ENCODE measurements at places on chromosomes 6 and 20.

DNA sequence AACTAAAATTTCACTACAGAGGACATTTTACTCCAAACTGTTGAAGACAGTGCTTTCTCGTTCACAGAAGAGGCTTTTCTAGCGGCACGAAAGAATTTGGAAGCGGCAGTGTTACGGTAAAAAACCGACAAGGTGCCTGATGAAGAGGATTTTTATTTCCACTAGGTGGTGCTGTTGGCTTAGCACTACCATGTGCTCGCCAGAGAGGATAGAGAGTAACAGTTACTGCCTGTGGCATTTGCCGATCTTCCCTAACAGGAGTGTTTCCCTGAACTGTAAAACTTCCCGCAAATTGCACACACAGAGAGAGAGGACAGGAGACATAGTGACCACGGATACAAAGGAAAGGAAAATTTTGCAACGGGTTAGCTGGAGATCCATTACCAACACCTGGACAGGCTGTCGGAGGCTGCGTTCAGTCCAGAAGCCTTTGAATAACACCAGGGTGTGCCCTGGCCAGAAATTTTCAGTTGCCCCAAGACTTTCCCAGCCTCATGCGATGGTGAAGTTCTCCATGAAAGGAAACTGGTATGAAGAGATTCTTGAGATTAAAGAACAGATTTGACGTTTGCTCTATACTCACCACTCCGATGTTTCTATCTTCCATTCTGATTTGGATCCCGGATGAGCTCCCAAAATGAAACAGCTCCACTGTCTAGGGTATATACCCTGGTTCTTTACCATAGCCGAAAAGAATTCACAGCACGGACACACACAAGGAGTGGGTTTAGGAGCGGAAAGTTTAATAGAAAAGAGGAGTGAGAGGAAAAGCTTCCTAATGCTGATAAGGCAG lies 48.1 kb downstream of the HLA-DPB1 start:
- DNase-seq = no peak

GRCh38 chr6:154960299-154960843 lies 34.7 kb upstream of the TIAM2 start:
- DNase-seq = no peak

- no peak for DNase-seq
Observed at GRCh38 chr20:40687384-40688128, 1.5 kb downstream of the MAFB start.

DNA sequence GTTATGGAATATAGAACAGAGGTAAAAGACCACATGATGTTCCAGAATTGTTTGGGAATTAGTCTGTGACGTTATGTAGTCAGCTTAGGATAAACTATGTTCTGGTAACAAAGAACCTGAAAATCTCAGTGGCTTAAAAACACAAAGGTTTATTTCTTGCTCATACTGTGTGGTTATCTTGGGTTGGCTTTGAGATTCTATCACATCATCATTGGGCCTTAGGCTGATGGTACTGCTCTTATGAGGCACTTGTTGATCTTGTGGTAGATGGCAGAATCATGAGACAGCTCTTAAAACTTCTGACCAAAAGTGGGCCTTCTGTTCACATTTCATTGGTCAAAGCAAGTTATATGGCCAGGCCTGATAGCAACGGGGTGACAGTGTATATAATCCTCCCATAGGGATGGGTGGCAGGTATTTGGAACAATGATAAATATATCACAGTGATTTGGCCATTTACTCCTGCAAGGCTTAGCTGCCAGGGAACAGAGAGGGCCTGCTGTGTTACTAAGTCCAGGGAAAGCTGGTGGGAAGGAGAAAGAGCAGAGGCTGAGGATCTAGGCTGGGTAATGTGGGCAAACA lies 13.5 kb downstream of the DHX35 start:
- DNase-seq = no peak

DNA sequence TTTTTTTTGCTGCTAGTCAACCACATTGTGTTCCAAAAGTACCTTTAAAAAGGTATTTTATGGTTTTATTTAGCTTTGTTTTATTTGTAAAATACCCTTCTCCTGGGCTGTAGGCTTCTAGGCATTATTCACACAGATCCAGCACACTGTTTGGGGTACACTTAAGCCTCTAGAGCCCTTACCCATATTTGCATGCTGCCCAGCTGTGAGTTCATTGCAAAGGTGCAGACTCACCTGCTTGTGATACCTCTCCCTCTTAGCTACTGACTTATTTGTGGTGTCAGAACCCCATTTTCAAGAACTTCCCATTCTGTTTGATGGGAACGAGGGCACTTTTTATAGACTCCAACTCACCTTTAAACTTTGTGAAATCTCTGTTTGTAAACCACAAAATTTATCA lies 69.8 kb downstream of the RIN2 start:
- DNase-seq = no peak

DNA sequence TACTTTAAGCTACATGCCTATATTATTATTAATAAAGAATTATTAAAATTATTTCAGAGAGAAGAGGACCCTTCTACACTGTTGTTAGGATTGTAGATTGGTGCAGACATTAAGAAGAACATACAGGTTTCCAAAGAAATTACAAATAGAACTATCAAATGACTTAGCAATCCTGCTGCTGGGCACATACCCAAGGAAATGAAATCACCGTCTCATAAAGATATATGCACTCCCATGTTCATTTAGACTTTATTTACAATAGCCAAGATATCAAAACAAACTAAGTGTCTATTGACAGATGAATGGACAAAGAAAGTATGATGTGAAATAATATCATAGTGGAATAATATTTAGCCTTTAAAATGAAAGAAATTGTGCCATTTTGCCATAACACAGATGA lies 687.7 kb upstream of the POU3F2 start:
- DNase-seq = no peak

GRCh38 chr6:89217299-89217910 lies at the start of gene GABRR1:
GABRR1 (minus strand) TSS chr6:89217358; CDS start chr6:89217322, 36 bp downstream.
- no peak for DNase-seq

- DNase-seq = no peak
Observed at GRCh38 chr6:43673444-43674084, 14.0 kb downstream of the MRPS18A start.

- no peak for DNase-seq
Observed at GRCh38 chr6:168150551-168151320, 71.7 kb upstream of the FRMD1 start.

DNA sequence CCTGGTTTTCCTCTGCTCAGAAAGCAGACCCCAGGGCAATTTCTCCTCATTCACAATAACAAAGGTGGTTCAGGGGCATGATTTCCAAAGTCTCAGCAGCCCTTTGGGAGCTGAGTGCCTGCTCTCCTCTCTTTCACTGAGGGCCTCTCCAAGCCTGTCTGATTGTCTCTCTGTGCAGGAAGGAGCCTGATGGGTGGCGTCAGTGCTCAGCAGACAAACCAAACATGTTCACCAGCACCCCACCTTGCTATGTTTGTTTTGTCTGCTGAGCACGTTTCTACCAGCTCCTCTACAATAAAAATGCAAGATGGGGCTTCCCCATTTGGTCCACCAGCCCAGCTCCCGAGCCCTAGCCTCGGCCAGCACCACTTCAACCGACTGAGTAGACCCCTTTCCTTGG lies 25.4 kb upstream of the TCP11 start:
- no peak for DNase-seq
